ENCODE measurements at places on chromosomes 13 and 19. TPM values are rescaled to one million over a fixed set of nuclear protein-coding genes. Genes with fewer than 3 reads are reported as not detected.

Gene LMTK3
- 0.05 TPM for total RNA-seq

Gene SRRM5
- 0.10 TPM for total RNA-seq

Gene ZNF837
- total RNA-seq = 5.5 TPM

DNA sequence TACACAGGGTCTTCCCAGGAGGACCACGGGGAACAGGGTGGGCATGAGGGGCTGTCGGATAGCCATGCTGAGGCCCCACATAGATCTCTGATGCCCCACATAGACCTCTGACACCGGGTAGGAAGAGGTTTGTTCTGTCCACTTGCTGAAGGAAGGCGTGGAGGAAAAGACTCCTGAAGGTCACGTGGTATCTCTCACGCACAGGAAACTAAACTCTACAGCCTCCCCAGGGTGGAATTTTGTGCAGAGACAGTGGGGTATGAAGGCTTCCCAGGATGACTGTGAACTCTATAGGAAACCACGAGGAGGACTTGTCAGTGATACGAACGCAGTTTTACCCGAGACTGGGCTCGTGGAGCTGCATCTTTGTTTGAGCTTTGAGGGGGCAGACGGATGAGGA lies 2.8 kb downstream of the EVI5L start:
- DNase-seq = no peak

DNA sequence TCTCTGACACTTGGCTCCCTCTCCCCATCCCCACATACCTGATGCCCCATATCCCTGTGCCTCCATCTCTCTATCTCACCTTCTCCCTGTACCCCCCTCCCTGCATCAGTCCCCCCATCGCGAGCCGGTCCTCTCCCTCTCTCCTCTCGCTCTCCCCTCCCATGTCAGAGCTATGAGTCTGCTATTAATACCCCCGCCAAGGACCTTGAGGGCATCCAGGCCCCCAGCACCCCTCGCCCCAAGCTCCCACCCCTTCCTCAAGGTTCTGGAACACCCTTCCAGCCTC lies 1.6 kb downstream of the GRIN2D start:
- no peak for DNase-seq

DNA sequence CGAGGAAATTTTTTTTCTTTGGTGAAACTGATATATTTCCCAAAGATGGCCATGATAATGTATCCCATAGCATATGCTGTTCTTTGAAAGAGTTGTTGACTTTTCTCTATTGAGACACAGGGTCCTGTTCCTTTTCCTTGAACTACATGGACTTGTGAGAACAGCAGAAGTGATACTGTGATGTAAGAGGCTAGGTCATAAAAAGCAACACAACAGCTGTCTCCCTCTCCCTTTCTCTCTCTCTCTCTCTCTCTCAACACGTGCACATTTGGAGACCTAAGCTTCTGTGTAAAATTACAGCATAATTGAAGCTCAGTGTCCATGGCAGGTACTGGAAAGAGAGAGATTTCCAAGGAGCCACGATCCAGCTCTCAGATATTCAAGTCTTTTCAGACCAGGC lies 1712.4 kb downstream of the EFNB2 start:
- DNase-seq = peak; percentile 47

GRCh38 chr19:49114630-49115363 lies 627 bp downstream of the LIN7B start:
- peak; percentile 67 for DNase-seq

GRCh38 chr19:46776927-46777911 lies 11.2 kb downstream of the SLC1A5 start:
- no peak for DNase-seq

- no peak for DNase-seq
These were observed 4.1 kb upstream of the NANOS3 start for GRCh38 chr19:13872695-13873389.

DNA sequence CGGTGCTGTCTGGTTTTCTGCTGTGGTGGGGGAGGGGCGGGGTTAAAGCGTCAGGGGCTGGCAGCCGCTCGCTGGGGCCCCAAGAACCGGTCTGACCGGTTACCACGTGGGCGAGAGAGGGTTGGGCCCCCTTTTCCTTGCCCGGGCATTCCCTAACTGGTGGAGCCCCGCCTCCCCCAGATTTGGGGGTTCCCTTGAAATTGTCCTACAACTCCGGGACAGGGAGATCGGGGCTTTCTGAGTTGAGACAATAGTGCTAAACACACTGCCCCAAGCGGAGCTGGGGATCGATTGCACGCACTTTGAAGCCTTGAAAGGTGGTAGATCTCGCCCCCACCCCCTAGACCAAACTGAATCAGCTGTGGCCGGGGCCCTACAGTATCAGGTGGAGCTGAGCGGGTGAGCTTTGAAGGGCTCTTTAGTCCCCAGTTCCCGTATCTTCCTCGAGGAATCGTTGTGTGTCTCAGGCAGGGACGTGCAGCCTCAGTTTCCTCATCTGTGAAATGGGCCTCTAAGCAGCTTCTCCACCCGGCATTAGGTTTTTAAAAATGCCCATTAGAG lies 4.8 kb downstream of the IER2 start:
- peak; percentile 65 for DNase-seq

GRCh38 chr13:70170689-70171088 lies 62.4 kb upstream of the KLHL1 start:
- no peak for DNase-seq

All from myocyte (in vitro differentiated cells).